ENCODE measurements at places on chromosomes 16 and 17.
A peak's percentile ranks its signal among the peaks of the same experiment; 100 is the strongest.

DNA sequence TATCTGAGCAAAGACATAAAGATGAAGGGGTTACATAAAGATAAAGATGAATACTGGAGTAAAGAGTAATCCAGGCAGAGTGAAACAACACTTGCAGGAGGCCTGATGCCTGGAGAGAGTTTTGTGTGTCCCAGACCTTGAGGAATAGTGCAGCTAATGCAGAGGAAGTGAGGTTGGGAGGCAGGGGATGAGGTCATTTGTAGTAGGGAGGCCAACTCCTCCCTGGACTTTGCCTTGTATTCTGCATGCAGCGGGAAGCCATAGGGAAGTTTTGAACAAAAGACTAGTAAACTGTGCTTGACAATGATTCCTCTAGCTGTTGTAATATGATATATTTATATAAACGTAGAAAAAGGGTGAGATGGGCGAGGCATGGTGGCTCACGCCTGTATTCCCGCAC lies 356.6 kb downstream of the KCNJ2 start:
- DNase-seq: no peak

GRCh38 chr17:20890338-20890737 lies 152.5 kb downstream of the USP22 start:
- no peak for DNase-seq

- DNase-seq: peak; percentile 97
These were observed 15.0 kb upstream of the CPD start for GRCh38 chr17:30363715-30364202.

DNA sequence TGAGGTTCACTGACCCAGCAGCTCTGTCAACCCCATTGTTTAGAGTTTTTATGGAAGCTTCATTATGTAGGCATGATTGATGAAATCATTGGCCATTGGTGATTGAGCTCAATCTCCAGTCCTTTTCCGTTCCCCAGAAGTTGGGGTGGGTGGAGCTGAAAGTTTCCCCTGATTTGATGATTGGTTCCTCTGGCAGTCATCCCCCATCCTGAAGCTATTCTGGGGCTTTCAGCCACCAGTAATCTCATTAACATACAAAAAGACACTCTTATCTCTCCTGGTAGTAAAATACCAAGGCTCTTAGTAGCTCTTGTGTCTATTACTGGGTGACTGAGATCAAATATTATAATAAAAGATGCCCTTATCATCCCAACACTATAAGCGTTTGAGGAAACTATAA lies 67.1 kb downstream of the TANC2 start:
- no peak for DNase-seq

Data from Caki2 (cell line).